GM23338 (cell line): ENCODE measurements at places on chromosomes 13 and 19. TPM values are rescaled to one million over a fixed set of nuclear protein-coding genes. Genes with fewer than 3 reads are reported as not detected.

The APC2 gene
- 14.3 and 18.3 TPM in 2 replicates for total RNA-seq

The ERCC1 gene
- 39.0 and 45.9 TPM in 2 replicates for total RNA-seq

The SYMPK gene
- total RNA-seq, result 64.0 and 82.1 TPM in 2 replicates

The ARGLU1 gene
- total RNA-seq, result 92.2 and 108 TPM in 2 replicates

The CGB8 gene
- total RNA-seq, result not detected in 2 replicates

GRCh38 chr13:91745967-91746366 lies 347.5 kb downstream of the GPC5 start:
- DNase-seq, result no peak

- DNase-seq, result peak; percentile 78
Observed at GRCh38 chr13:98144801-98145350, 2.0 kb downstream of the FARP1 start.

DNA sequence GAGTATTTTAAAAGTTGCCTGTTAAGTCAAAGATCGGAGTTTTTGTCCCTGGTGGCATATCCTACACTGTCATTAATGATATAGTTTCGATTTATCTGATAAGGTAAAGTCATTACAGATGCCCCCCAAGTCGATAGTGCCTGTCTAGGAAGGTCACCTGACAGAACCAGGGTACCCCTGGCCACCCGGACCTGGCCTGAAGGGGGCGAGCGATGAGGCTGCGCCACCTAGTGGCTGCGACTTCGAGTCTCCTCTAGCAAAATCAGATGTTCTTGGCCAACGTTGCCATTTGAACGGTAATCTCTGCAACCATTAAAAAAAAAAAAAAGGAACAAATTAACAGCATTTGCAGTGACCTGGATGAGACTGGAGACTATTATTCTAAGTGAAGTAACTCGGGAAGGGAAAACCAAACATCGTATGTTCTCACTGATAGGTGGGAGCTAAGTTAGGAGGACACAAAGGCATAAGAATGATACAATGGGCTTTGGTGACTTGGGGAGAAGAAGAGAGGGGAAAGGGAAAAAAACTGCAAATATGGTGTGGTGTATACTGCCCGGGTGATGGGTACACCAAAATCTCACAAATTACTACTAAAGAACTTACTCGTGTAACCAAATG lies 565.1 kb downstream of the LIG4 start:
- peak; percentile 83 for DNase-seq

DNA sequence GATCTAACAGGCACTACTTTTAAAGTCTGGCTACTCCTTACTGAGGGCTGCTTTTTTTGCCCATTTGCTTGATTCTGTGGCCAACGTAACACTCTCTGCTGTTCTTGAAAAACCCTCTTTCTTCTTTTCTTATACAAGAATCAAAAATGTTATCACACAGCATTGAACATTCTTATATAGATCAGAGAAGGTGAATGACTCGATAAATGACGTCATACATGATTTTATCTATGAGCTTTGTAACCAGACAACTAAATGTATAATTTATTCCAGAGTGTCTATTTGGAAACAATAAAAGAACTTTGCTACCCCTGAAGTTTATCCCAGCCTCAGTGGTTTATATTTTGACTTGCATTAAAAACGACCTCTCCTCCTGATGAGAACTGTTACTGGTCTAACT lies 12.4 kb downstream of the RFX2 start:
- DNase-seq, result no peak

- no peak for DNase-seq
Observed at GRCh38 chr13:40192452-40192851, 474.0 kb downstream of the FOXO1 start.

DNA sequence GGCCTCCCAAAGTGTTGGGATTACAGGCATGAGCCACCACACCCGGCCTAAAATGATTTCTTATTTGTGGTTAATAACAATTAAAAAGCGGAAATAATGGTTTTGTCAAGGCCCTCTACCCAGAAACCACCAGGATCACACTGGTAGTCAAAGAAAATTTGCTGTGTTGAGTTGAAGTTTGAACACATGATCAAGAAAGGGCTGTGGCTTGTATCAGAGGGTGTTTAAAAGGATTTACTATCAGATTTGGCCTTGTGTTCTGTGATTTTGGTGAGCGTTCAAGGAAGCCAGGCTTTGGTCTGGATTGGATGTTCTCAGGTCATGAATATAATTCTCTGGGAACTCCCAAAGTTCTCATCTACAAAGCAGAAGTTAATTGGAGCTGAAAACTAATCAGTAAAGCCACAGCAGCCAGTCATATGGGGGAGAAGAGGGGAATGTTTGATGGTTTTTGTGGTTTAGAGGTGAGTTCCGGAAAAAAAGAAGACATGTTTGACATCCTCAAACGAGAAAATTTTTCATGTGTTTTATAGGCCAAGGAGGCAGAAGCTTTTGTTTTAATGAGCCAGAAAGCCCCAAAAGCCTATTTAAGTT lies 10.6 kb upstream of the ZNF556 start:
- DNase-seq, result no peak

DNA sequence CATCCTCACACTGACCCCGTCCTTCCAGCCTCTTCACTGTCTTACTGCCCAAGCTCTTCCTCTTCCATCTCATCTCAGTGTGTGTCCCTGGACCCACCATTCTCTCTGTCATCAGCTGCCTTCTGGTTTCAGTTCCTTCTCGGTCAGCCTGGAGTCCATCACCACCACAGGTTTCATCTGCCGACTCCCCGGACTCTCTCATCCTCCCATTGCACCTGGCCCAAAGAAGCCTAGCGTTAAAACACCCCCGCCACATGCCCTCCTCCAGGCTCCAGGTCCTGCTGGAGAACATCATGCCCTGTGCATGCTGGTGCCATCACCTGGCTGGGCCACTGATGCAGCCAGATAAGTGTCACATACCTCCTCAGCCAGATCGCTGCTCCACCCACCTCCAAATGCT lies 122.1 kb upstream of the GPR12 start:
- no peak for DNase-seq

DNA sequence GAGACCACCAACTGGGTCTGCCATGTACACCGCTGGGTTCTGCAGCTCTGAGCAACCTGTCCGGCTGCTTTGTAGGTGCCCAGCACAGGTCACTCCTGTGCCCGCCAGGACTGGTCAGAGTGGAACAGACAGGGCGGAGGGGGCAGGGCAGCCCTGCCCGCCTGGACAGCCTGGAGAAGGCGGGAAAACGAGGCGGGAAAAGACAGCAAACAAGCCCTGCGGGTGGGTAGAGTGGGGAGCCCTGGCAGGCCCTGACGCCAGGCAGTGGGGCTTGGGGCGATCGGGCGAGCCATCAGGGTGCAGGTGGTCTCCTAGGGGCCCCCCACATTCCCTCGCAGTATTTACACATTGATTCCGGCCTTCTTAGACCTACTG lies 533 bp upstream of the UHRF1 start:
- no peak for DNase-seq

DNA sequence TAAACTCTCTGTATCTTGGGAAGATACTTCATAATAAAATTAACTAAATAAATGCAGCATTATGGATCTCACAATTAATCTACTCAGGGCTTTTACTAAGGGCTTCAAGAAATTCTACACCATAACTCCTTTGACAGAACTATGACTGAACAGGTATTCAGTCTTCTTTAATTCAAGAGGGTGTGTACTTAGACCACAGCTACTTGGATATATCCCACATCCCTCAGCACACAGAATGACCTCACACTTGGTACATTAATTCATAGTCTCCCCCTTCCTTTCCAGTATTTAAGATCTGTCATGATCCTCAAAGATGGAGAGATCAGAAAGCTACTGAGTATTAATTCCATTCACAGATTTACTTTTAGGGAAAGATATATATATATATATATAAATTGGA lies 11.6 kb downstream of the DIAPH3 start:
- DNase-seq, result no peak
